ENCODE measurements at places on chromosomes 16 and 17. TPM values are rescaled to one million over a fixed set of nuclear protein-coding genes. Genes with fewer than 3 reads are reported as not detected.

- H3K27me3 ChIP-seq, result no peaks in the 10 kb centered on the region
- no peaks in the 10 kb centered on the region for H3K36me3 ChIP-seq
- DNase-seq, result no peak
- no peak overlapping the region for H3K27ac ChIP-seq
- H3K4me3 ChIP-seq, result no peak overlapping the region
- no peaks in the 10 kb centered on the region for H3K4me1 ChIP-seq
Measured at GRCh38 chr17:6969323-6969726, 26.5 kb upstream of the ALOX12 start.

DNA sequence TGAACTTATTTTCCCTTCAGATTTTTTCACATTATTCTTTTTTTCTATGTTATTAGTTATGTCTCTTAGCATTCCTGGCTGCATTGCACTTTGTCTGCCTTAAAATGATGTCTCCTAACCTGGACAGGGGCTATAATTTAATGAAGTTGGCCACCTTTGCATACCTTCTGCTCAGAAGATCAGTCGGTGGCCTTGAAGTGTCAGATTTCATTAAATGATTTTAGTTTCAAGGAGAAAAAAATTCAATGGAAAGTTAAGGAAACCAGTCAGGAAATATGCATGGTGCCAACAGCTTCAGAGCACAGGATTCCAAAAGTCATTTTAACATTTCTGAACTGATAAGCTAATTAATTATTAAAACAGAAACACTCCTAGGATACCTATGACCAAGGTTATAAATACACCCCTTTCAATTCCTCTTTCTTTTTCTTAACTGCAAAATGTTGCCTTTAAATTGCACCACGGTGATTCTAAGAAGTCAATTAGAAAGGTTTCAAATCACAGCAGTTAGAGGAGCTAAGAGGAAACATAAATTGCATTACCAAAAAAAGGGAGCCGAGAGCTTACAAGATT is 533.4 kb downstream of the KCNJ2 start:
- no peaks in the 10 kb centered on the region for H3K4me1 ChIP-seq
- no peaks in the 10 kb centered on the region for H3K27me3 ChIP-seq
- DNase-seq, result no peak
- H3K4me3 ChIP-seq, result no peak overlapping the region
- no peak overlapping the region for H3K27ac ChIP-seq

DNA sequence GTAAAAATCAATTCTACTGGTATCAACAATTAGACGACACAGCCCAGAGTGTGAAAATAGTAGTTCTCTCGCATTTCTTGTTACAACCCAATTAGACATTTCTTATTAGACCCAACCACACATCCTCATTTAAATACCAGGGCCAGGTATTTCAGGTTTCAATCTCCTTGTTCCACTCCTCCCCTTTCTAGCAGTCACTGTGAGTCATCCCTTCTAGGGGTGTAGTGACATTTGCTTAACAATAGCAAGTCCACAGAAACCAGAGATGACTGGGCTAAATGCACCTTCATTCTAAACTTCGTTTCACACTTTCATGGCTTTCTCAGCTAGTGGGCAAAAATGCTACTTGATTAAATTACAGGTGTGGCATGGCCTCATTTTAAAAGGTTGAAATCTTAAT is 116.9 kb upstream of the CACNG3 start:
- H3K4me3 ChIP-seq, result no peak overlapping the region
- H3K4me1 ChIP-seq, result no peaks in the 10 kb centered on the region
- H3K27ac ChIP-seq, result no peak overlapping the region
- H3K27me3 ChIP-seq, result no peaks in the 10 kb centered on the region
- H3K36me3 ChIP-seq, result peaks cover 8% of the 10 kb centered on the region

DNA sequence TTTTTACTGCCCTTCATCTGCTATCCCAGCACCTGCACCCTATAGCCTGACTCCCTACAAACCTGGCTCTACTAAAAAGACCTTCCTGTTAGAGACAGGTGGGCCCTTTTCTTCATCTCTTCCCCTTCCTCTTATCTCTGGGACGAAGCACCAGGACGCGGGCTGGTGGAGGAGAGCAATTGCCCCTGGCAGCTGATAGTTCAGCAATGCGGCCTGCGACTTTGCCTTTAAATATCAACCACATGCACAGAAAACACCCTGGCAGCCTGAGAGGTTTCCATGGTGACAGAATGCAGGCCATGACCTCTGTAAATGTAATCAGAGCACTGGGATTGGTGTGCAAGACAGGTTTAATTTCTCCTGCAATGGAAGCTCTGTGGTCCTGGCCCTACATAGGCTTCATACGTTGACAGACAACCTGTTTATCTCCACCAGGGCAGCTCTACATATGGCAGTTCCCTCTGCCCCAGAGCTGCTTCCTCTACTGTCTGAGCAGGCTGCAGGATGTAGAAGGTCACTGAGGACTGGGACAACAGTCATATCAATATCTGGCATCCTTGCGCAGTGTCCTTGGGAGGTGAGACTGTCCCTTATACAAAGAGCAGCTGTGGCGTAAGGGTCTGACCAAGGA is 10.0 kb upstream of the SKAP1 start:
- no peaks in the 10 kb centered on the region for H3K27me3 ChIP-seq
- H3K36me3 ChIP-seq, result no peaks in the 10 kb centered on the region
- H3K4me3 ChIP-seq, result peak overlapping the region; percentile 10
- DNase-seq, result peak; percentile 66
- H3K27ac ChIP-seq, result peak overlapping the region; percentile 88

GRCh38 chr16:88747588-88748301 is 37.3 kb downstream of the PIEZO1 start:
- no peak for DNase-seq
- H3K27me3 ChIP-seq, result no peaks in the 10 kb centered on the region
- no peak overlapping the region for H3K27ac ChIP-seq
- no peak overlapping the region for H3K4me3 ChIP-seq

DNA sequence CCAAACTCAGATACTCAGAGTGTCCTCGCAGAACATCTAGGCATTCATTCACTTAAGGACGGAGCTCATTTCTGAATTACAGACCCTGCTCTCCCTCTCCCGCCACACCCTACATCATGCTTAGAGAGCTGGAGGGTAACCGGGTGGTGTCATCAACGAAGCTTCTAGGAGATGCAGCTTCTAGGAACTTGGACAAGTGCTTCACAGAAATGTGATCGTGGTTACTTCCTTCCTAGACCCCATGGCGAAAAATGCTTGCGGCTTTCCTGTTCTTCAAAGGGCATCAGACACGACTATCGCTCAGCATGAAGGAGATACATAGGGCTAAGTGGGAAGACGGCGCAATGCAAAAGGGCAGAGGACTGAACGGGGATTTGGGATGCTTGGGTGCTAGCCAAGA is 126.8 kb downstream of the ZFHX3 start:
- H3K36me3 ChIP-seq, result no peaks in the 10 kb centered on the region
- H3K27ac ChIP-seq, result no peak overlapping the region
- H3K27me3 ChIP-seq, result no peaks in the 10 kb centered on the region
- H3K4me3 ChIP-seq, result no peak overlapping the region
- no peak for DNase-seq

DNA sequence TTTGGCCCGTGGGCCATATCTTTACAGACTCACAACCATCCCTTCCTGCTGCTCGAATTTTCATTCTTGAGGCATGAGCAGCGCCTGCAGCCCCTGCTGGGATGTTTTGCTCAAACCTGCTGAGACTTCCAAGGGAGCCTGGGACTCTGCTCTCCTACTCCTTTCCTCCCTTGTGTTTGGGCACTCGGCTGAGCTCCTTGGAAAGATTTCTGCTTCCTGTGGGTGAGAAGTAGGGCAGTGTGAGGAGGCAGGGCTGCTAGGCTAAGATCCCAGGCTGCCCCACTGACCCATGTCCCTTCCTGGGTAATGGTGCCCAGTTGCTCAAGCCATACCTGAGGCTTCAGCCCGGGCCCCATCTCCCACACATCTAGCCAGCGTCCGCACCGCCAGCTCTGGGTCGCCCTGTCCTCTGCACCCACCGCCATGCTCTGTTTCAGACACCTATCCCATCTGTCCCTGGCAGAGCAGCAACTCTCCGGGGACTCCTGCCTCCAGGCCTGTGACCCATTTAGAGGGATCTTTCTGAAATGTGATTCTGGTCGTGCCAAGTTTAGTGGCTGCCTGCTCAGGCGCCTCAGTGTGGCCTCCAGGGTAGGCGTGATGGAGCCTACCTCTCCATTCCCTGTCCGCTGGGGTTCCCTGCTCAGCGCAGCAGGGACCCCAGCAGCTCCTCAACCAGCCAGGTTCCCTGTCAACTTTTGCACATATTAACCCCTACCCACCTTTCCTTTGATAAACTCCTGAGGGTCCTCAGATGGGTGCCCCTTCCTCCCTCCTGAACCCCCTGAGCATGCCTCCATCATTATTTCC is 190.1 kb downstream of the CCDC182 start:
- no peaks in the 10 kb centered on the region for H3K36me3 ChIP-seq
- H3K27me3 ChIP-seq, result no peaks in the 10 kb centered on the region
- H3K4me3 ChIP-seq, result no peak overlapping the region

- H3K4me3 ChIP-seq, result no peak overlapping the region
- no peaks in the 10 kb centered on the region for H3K27me3 ChIP-seq
- peaks cover 49% of the 10 kb centered on the region for H3K36me3 ChIP-seq
- H3K4me1 ChIP-seq, result peaks cover 4% of the 10 kb centered on the region
- no peak for DNase-seq
Measured at GRCh38 chr16:84178146-84178765, 8.6 kb downstream of the TAF1C start.

DNA sequence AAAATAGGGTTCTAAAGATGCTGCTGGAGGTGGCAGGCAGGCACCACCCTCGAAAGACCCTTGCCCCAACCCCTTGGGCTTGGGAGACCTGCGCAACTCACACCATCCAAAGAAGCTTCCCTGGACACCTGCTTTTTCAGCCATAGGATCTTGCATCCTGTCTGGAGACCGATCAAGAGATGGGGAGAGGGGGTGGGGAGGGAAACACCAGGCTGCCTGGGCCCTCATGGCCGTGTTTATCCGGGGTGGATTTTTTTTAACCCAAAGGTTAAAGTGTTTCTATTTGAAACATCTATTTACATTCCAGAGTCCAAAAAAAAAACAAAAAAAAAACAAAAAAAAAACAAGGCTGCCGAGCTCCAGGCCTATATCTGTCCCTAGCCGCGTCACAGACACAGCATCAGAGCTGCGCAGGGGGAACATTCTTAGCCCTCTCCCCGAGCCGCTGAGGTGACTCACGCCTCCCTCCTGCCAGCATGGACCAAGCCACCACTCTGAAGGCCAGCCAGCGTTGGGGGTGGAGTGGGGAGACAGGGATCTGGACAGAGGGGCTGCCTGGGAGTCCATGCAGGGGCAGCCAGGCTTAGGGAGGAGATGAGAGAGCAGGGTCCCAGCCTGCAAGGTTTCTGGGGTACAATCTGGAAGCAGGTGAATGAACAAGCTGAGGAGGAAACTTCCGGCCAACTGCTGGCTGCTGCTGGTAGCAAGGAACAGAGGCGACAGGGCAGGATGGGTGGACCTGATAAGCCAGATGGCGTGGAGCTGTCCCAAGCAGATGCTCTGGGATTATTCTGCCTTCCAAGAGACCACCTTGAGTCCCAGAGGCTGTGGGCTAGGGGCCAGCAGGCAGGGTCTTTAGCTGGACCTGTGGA is 14.8 kb downstream of the HDAC5 start:
- no peaks in the 10 kb centered on the region for H3K27me3 ChIP-seq
- no peak for DNase-seq
- no peak overlapping the region for H3K27ac ChIP-seq
- peaks cover 6% of the 10 kb centered on the region for H3K4me1 ChIP-seq
- no peak overlapping the region for H3K4me3 ChIP-seq

GRCh38 chr17:42101513-42102292 is 3.4 kb upstream of the ZNF385C start:
- H3K36me3 ChIP-seq, result peaks cover 3% of the 10 kb centered on the region
- H3K27me3 ChIP-seq, result peaks cover 19% of the 10 kb centered on the region
- peaks cover 16% of the 10 kb centered on the region for H3K4me1 ChIP-seq

NPEPPS gene
- total RNA-seq, result 95.0 TPM

GLP2R gene
- not detected for total RNA-seq

GNGT2 gene
- total RNA-seq, result 5.0 TPM

TBC1D3D gene
- 8.2 TPM for total RNA-seq

ITGAL gene
- total RNA-seq, result 322 TPM

Measured in T-cell (primary cell).